Stimulated activated CD4-positive, alpha-beta T cell treated with anti-CD3 and anti-CD28 coated beads, Interleukin-12 subunit alpha, Interleukin-12 subunit beta, amount 100 ng/mL, for 48 hours (primary cell): ENCODE measurements at places on chromosomes 5 and 9.

DNA sequence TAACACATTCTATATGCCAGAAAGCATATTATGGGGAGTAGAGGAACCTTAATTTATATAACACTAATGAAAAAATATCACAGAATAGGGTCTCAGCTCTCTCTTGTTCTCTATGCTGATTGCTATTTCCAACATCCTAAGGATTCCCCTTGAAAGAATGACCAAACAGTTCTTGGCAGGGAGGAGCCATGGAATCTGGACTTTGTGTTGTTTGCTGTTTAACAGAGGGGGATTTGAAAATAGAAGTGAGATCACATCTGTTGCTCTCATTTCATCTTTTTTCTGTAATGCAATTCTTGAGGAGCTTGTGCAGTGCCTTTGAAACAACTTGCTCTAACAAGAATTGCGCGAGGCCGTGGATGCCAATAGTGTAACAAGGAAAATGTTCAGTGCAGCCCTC lies 755.3 kb downstream of the TLE1 start:
- DNase-seq, result no peak

DNA sequence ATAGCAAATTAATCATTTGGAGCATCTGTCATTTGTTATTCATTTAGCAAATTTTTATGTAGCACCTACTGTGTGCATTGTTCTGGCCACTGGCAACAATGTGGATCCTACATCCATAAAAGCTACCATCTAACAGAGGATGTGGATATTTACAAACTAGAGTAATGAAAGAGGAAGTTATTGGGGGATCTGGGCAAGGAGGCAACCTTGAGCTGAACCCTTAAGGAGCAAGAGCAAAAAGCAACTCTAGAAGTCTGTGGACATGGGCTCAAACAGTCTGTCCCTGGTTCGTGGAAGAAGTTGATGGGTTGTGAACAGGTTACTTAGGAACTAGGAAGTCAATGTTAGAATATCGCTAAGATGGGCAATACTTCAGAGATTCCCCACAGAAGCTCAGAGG lies 259.9 kb downstream of the SYK start:
- no peak for DNase-seq

- DNase-seq, result no peak
Measured at GRCh38 chr9:12933957-12934356, 159.1 kb downstream of the LURAP1L start.

DNA sequence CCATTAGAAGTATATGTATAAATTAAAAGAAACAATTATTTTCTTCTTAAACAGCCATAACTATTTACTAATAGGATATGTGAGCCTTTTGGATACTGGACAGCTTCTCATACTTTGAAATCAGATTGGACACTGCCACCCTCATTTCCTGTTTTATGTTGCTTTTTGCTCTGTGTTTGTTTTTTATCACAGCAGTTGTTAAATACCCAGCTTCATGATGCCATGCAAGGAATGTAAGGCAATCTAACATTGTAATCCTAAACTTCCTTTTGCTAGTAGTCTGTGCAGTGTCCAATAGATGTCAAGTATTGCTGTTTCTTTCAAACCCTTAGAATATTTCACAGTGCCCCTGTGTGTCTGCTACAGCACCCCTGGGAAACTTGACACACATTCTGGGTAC lies 56.2 kb downstream of the CNTLN start:
- no peak for DNase-seq

GRCh38 chr5:108437425-108437824 lies 55.5 kb upstream of the FBXL17 start:
- DNase-seq, result no peak

GRCh38 chr5:142619815-142620214 lies 66.1 kb downstream of the FGF1 start:
- DNase-seq, result no peak

DNA sequence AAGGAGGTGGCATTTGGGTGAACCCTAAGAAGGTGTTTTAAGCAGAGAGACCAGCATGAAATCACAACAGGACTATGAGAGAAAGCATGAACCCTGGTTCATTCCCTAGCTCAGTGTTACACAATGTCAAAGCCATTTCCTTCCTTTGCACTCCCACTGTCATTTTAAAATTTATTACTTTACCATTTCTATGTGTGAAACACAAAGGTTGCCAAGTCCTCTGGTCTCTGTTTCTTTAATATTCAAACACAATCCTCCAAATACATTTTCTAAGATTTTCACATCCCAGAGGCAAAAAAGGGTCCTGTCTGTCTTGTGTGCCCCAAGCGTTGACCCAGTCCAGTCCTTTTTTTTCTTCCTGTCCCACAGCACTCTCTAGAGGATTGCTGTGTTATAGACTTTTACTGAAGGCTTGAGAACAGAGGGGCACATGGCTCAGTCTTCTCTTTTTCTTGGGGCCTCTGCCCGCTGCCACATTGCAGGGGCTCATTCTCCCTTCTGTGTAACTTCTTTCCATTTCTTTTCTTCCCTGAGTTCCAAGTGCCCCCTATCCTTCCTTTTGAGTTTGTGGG lies 78.6 kb upstream of the SLC28A3 start:
- DNase-seq, result no peak

- DNase-seq, result no peak
Measured at GRCh38 chr5:92051741-92052140, 668.6 kb upstream of the ARRDC3 start.

GRCh38 chr5:109739741-109740728 lies 50.3 kb downstream of the MAN2A1 start:
- DNase-seq, result no peak

GRCh38 chr9:70411121-70411929 lies 3.1 kb downstream of the KLF9 start:
- peak; percentile 32 for DNase-seq

DNA sequence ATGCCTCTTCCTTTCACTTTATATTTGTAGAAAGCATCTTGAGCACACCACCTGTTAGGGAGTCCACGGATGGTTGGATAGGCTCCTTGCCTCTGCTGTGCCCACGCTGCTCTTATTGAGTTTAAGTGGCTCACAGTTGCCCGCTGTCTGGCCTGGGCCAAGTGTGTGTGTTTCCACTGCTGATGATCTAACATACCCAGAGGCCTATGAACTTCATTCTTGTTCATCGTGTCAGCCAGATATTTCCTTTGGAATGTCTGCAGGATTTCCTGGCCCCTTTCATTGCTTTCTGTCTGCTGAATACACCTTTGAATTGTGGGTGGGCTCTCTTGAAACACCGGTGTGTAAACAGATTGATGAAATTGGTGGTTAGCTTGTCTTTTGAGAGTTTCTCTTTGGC lies 46.6 kb downstream of the MVB12B start:
- no peak for DNase-seq

GRCh38 chr5:125038477-125038876 lies 292.0 kb upstream of the ZNF608 start:
- no peak for DNase-seq

- no peak for DNase-seq
Measured at GRCh38 chr5:76816110-76816831, 2.6 kb upstream of the F2RL1 start.

- DNase-seq, result no peak
Measured at GRCh38 chr5:25754895-25755294, 1110.1 kb upstream of the CDH10 start.

DNA sequence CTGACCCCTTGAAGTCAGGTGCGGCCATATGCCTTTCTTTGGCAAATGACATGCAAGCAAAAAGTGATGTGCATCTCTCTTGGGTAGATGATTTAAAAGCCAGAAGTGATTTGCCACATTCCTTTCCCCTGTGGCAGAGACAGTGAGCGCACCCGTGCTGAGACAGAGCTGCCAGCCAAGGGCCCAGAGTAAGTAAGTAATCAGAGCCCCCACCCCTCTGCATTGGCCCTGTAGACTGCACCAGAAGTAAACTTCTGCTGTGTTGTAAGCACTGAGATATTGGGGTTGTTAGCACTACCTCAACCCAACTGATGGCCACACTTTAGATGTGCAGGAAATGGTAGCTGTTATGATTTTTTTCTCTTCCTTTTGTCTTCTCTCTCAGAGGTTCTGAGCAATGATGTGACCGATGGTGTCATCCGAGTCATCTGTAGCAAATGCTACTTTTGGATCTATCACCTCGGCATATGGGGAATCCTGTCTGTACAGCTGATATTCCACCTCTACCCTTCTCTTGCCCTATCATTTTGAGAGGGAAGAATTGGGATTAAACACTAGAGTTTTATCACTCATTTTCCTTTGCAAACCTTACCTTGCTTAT lies 58.0 kb downstream of the DOCK2 start:
- no peak for DNase-seq

GRCh38 chr9:77305622-77306400 lies 128.5 kb downstream of the VPS13A start:
- DNase-seq, result no peak

DNA sequence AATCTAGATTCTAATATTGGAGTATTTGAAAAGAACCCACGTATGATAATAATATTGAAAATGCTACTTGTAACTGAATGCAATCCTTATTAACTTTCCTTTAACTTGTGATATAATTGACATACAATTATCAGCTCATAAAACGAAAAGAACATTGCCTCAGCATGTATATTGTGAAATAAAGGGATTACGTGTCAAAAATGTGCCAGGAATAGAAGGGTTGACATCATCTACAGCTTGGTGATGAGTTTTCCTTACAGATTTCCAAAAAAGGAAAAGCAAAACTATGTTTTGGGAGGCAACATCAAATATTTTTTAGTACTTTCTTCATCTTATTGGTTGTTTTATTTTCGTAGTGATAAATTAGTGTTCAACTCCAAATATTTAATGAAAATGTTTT lies 266.0 kb upstream of the PTGER4 start:
- no peak for DNase-seq

GRCh38 chr9:80893190-80893589 lies 796.2 kb downstream of the TLE1 start:
- no peak for DNase-seq

GRCh38 chr9:101326501-101326900 lies 58.3 kb downstream of the BAAT start:
- no peak for DNase-seq

- no peak for DNase-seq
Measured at GRCh38 chr5:162485666-162486292, 418.2 kb downstream of the GABRG2 start.

DNA sequence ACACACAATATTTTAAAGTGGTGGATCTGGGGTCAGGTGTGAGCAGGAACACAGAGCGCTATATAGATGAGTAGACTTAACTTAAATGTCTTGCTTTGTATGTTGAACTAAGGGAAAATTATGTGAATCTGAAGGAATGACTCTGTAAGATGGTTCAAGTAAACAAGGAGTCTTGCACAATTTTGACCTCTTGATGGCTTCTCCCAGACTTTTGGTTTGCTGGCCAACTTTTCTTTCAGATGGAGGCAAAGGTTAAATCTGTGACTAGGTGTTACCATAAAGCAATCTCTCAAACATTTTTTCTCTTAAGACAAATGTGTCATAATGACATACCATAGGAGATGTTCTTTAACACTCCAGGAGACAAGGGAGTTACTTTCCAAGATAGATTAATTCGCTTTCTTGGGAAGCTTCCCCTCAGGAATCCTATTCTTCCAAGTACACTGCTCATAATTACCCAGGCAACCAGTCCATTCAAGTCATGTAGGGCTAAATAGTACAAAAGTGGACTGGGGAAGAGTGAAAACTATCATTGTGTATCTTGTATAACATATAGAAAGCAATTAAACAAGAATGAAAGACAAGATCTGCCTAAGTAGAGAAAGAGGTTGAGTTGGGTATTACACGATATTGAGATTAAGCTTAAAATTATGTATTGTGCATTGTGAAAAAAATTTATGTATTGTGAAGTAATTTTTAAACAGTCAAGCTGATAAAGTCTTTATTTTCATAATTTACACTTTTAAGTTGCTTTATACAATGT lies 60.3 kb upstream of the SLC27A6 start:
- no peak for DNase-seq

GRCh38 chr9:89738137-89738932 lies 133.5 kb downstream of the GADD45G start:
- DNase-seq, result no peak

DNA sequence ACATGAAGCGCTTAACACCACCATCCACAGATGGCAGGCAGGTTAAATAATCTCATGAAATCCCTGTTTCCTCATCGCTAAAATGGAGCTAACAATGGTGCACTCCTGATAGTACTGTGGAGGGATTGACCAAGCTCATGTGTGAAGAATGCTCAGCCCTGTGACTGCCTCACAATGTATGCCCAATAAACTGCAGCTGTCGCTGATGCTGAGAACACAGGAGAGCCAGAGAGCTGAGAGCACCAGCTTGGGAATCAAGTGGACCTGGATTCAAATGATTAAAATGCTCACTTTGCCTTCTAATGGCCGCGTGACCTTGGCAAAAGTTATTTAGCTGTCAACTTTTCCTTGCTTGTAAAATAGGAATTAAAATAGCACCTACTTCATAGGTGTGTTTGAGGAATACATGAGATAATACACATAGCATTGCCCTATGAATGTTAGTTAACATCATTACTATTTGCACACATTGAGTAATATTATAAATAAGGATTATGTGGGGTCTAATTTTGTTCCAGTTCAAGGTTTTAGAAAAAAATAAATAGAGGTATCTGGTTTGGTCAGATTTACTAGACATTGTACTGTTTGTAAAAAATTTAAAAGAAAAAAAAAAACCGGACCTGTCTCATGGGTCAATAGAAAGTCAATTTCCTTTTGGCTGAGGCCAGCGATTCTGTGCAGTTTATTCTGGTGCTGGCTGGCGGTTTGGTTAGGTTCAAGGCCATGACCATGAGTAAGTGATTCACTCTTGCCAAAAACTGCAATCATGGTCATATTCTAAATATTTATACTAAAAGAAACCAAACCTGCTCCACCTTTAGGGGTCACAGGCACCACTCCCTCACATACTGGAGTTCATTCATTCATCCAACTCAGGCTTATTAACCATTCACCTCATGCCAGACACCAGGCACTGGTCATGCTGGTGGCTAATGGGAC lies 101.3 kb downstream of the SH3TC2 start:
- no peak for DNase-seq

- no peak for DNase-seq
Measured at GRCh38 chr9:37575001-37575400, 1.2 kb downstream of the FBXO10 start.

- DNase-seq, result no peak
Measured at GRCh38 chr9:77954013-77954665, 77.5 kb downstream of the GNAQ start.

DNA sequence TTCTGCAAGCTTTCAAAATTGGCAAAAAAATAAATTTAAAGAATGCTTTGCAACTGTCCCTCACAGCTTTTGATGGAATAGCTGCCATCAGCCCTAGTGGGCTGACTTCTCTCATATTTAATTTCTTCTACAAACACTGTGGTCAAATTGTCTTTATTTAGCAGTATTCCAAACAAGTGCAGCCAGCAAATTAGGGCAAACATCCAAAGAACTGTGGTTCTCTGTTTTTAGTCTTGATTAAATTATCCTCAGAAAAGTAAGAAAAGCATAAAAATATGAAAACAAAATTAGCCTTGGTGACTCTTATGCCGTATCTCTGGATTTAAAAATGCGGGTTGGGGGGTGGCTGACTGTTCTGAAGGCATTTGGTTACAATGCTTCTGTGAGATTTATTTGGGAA lies 95.8 kb upstream of the RETREG1 start:
- DNase-seq, result no peak

DNA sequence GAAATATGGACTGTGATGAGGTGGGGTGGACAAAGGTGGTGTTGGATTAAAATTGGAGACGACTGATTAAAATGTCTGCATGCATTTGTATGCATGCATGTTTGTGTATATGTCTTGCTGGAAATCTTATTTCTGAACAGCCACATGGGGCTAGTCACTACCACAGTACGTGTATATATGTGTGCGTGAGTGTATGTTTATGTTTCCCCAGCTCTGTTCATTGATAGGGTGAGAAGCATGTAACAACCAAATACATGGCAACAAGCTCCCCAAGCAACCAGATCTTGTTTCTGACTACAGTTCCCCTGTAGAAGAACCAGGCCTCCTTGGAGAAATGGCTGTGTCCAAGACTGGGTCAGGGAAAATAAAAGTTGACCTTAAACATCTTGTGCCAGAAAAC lies 139.7 kb downstream of the GNA14 start:
- DNase-seq, result no peak
